ENCODE measurements at places on chromosomes 6 and 20. TPM values are rescaled to one million over a fixed set of nuclear protein-coding genes. Genes with fewer than 3 reads are reported as not detected.

Gene OLIG3
- total RNA-seq: 0.14 TPM

GRCh38 chr6:124661097-124661661, 301.1 kb upstream of the RNF217 start:
- DNase-seq: no peak

Gene OR12D3
- not detected for total RNA-seq

Gene OXT
- total RNA-seq: not detected

Gene ZKSCAN3
- total RNA-seq: 8.0 TPM

DNA sequence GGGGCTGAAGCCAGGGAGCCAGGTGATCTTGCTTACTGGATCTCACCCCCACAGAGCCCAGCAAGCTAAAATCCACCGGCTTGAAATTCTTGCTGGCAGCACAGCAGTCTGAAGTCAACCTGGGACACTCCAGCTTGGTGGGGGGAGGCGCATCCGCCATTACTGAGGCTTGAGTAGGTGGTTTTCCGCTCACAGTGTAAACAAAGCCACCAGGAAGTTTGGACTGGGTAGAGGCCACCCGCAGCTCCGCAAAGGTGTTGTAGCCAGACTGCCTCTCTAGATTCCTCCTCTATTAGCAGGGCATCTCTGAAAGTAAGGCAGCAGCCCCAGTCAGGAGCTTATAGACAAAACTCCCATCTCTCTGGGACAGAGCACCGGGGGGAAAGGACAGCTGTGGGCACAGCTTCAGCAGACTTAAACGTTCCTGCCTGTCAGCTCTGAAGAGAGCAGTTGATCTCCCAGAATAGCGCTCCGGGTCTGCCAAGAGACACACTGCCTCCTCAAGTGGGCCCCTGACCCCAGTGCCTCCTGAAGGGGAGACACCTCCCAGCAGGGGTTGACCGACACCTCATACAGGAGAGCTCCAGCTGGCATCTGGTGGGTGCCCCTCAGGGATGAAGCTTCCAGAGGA, 206.3 kb upstream of the KHDRBS2 start:
- no peak for DNase-seq

GRCh38 chr6:133241901-133242636, 912 bp downstream of the EYA4 start:
- peak; percentile 27 for DNase-seq

Gene PTPRA
- 50.1 TPM for total RNA-seq

DNA sequence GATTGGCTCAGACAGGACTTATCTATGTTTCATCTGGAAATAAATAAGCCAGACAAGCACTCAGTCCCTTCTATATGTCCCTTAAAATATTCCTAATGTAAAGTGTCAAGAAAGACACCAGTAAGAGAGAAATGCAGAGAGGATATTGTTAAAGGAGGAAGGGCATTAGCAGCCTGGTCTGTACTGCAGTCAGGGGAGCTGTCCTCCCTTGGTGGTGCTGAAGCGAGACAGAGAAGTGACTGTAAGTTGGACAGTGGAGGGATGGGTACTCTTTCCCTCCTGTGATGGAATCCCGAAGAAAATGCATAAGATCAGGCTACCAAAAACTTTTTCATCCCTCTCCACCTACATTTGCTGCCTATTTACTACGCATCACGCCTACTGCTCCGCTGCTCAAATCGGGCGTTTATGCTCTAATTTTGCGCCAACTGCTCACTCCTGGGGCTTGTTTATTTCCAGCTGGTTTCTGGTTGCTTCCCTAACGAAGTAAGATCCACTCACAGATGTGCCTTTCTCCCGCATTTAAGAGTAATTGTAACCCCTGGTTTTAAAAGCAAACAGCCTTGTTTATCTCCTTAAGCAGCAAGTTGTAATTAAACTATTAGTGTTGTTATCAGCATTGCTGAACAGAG, 35.2 kb downstream of the PHACTR1 start:
- DNase-seq: peak; percentile 38

DNA sequence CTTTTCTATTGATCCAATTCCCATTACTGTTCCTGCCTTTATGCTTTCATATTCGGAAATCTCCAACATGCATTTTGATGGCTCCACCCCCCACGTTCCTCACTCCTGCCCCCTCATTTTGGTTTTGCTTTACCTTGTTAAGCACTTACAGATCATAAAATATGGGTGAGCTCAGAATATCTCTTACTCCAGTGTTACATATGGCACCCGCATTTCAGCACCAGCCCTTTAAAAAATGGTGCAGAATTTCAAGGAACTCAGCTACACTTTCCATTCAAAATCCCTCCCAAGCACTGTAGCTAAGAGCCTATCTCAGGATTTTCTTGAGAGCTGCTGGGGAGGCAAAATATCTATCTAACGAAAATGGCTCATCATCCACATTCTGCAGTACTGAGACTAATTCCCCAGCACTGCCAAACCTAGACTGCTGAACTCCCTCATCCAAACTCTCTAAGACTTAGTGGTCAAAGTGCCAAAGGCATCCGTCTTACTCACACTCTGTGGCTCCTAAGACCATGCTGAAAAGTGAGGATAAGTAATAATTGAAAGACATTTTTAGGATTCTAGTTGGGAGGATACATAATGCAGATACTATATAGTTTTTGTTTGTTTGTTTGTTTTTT, 7.8 kb downstream of the SGK1 start:
- peak; percentile 69 for DNase-seq

DNA sequence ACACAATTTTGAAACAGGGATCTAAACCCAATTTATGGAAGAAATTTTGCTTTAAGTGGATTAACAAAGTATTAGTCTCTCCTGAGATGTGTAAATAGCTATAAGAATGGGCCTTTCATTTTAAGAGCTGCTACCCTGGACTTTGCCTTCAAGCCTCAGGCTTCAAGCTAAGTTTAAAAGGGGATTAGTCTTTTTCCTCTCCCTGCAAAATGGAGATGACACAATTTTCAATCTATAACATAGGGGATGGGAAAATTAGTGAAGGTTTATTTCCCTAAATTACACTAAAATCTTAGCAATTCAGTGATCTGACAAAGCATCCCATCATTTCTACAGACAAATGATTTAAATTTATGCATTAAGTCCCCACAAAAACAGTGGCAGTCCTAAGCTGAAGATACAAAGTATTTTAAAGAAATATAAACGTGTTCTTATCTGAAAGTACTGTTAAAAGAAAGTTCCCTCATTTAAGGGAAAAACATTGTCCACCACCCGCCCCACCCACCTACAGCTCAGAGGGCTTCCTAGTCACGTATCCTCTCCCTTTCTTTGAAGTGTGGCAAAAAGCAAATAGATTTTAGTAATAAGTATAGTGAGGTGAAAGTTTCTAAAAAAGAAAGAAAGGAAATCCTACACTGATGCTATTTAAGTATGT, 14.5 kb downstream of the ARHGAP18 start:
- no peak for DNase-seq

Gene PPIL4
- 39.2 TPM for total RNA-seq
